ENCODE measurements at places on chromosomes 3 and 15.

GRCh38 chr3:119240101-119240590 is 532 bp downstream of the B4GALT4 start:
- DNase-seq, result peak; percentile 32

DNA sequence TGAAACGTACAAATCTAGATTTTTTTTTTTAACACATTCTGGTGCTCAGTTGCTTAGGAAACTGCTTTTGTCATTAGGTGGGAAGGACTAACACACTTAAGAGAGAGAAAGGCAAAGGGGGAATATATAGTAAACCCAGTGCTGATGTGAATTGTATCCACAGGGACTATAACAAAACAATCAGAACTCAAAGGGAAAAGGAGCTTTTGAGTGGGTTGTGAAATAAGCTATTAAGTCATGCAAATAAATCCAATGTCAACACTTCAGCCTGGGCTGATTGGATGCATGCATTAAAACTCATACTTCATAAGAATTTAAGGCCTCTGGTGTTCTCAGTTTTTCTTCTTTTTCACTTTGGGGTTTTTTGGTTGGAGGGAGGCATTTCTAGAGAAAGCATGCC is 628.9 kb downstream of the FHIT start:
- no peak for DNase-seq

DNA sequence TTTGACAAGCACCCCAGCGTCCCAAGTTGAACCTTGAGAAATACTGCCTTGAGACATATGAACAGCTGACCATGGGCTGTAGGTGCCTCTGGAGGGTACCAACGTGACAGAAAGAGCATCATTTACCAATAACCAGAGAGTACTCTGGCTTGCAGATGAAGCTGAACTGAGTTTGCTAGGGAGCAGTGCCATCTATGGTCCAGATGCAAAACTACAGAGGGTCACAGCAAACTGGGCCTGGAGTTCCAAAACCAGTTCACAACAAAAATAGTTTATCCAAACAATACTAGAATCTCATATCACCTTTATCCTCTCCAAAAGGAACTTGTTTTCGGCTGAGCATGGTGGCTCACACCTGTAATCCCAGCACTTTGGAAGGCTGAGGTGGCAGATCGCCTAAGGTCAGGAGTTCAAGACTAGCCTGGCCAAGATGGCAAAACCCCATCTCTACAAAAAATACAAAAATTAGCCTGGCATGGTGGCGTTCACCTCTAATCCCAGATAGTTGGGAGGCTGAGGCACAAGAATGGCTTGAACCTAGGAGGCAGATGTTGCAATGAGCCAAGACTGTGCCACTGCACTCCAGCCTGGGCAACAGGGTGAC is 69.3 kb downstream of the CHAC1 start:
- DNase-seq, result no peak

GRCh38 chr15:49279521-49280456 is 109.7 kb downstream of the GALK2 start:
- no peak for DNase-seq

- no peak for DNase-seq
Observed at GRCh38 chr3:106343811-106344210, 475.0 kb upstream of the CBLB start.

GRCh38 chr15:101105059-101105891 is 146.6 kb downstream of the CHSY1 start:
- no peak for DNase-seq

- DNase-seq, result no peak
Observed at GRCh38 chr3:41244620-41245336, 45.5 kb downstream of the CTNNB1 start.

Measured in stimulated activated effector memory CD8-positive, alpha-beta T cell treated with anti-CD3 and anti-CD28 coated beads, Interleukin-12 subunit alpha, Interleukin-12 subunit beta, amount 100 ng/mL, for 72 hours (primary cell).